ENCODE measurements at places on chromosomes 3 and 15. TPM values are rescaled to one million over a fixed set of nuclear protein-coding genes. Genes with fewer than 3 reads are reported as not detected.

The FILIP1L gene
- 47.9 TPM for total RNA-seq

The DPPA4 gene
- not detected for total RNA-seq

The FANCD2OS gene
- not detected for total RNA-seq

The A4GNT gene
- not detected for total RNA-seq

The FBXL22 gene
- total RNA-seq: under 0.01 TPM

The GNB4 gene
- total RNA-seq: 71.5 TPM

The ADGRG7 gene
- total RNA-seq: not detected

All from endothelial cell of coronary artery (primary cell).